GM04504 (cell line): ENCODE measurements at places on chromosomes 2 and 18.
A peak's percentile ranks its signal among the peaks of the same experiment; 100 is the strongest.

DNA sequence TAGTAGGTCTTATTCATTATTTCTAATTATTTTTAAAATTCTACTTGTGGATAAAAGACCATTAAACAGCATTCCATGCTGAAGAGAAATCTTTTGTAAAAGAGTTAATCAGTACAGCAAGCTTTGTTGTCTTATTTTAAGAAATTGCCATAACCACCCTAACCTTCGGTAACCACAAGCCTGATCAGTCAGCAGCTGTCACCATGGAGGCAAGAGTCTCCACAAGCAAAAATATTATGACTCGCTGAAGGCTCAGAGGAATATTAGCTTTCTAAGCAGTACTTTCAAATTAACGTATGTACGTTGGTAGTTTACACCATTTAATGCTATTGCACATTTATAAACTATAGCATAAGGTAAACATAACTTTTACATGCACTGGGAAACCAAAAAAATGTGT, 650.5 kb upstream of the LINC00305 start:
- DNase-seq, result no peak

DNA sequence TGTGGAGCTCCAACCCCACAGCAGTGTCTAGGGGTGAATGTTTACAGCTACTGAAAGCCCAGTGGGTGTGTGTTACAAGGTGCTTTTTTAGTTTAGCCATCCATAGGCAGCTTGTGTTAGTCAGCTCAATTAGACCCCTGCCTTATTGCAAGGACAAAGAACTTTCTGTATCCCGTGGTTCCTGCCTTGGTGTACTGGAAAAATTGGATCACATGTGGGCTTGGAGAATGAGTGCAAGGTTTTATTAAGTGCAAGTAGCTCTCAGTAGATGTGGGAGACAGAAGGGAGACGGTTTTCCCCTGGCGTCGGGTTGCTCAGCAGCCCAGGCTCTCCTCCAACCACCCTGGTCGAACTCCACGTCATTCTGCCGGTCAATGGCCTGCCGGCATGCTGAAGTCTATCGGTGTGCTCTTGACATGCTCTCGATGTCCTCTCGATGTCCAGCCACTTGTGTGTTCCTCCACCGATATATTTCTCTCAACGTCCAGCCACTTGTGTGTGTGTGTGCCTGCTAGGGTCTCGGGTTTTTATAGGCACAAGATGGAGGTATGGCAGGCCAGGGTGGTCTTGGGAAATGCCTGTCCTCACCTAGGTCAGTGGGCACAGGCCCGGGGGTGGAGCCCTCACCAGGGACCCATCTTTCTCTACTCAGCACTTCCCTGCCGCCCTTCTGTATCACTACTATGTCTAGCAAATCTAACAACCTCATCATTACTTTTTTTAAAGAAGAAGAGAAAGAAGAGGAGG, 13.8 kb downstream of the FANCL start:
- no peak for DNase-seq

- no peak for DNase-seq
Measured at GRCh38 chr2:36245651-36246050, 109.9 kb upstream of the CRIM1 start.

DNA sequence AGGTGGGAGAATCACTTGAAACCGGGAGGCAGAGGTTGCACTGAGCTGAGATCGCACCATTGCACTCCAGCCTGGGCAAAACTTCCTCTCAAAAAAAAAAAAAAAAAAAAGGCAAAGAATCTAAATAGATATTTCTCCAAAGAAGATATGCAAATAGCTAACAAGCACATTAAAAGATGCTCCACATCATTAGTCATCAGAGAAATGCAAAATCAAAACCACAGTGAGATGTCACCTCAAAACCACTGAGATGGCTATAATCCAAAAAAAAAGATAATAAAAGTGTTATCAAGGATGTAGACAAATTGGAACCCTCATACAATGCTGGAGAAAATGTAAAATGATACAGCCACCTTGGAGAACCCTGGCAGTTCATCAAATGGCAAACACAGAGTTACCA, 8.4 kb downstream of the ST8SIA5 start:
- DNase-seq, result no peak

DNA sequence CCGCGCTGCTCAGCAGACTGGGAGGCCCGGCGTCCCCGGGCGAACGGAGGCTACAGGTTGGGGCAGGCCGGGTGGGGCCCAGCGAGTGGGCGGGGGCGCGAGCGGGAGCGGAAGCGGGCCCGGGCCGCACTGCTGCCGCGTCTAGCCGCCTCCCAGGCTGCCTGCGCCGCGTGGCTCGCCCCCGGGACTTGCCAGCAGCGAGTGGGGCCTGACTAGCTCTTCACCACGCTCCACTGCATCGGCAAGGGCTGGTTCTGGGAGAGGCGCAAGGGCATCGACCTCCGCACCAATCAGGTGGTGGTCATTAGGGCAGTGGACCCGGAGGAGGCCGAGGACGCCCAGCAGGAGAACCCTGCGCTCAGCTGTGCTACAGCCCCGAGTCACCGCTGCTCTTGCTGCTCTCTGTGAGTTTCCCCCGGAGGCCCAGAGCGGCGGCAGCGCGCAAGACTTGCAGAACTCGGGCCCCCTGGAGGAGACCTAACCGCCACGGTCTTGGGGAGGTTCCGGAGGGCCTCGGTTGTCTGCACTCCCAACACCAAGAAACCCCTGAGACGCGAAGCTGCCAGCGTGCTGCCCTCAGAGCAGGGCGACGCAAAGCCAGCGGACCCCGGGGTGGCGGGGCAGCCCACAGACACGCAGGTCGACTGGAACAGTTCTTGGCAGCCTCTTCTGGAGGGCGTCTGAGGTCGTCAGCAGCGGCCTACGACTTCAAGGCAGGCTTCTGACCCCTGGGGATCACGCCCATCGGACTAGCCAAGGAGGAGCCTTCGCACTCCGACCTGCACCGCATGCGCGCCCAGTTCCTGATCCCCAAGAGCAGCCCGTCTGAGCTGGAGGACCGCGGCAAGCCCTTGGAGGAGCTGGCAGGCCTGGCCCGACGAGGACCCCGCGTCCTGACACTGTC, 27.2 kb upstream of the PTPN2 start:
- DNase-seq, result no peak

GRCh38 chr2:79513711-79514110, 860 bp downstream of the CTNNA2 start:
- no peak for DNase-seq

GRCh38 chr18:48033790-48034650, 103.6 kb upstream of the SMAD2 start:
- no peak for DNase-seq

DNA sequence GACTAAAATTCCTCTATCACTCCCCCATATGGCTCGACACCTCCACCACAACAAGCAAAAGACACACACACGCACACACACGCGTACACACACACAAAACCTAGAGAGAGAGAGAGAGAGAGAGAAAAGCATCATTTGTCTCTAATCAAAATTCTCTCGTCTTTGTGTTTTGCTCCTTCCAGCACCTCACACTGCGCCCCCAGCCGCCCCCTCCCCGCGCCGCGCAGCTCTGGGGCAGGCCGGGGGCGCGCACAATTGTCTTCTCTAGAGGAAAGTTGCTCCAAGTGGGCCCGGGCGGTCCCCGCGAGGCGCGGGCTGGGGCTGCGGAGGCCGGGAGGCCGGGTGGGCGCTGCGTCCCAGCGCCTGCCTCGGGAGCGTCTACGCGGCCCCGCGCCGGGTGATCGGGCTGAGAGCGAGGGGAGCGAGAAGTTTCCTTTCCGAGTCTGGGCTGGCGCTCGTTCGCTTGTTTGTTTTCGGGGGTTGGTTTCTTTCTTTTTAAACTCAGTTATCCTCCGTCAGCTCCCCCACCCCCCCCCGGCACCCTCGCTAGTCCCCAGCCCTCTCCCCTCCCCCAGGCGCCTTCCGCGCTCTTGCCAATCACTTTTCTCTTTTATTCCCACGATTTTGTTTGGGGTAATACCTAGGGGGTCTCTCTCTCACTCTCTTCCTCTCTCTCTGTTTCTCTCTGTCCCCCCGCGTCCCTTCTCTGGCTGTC, 4.1 kb downstream of the ZEB2 start:
- DNase-seq, result no peak

DNA sequence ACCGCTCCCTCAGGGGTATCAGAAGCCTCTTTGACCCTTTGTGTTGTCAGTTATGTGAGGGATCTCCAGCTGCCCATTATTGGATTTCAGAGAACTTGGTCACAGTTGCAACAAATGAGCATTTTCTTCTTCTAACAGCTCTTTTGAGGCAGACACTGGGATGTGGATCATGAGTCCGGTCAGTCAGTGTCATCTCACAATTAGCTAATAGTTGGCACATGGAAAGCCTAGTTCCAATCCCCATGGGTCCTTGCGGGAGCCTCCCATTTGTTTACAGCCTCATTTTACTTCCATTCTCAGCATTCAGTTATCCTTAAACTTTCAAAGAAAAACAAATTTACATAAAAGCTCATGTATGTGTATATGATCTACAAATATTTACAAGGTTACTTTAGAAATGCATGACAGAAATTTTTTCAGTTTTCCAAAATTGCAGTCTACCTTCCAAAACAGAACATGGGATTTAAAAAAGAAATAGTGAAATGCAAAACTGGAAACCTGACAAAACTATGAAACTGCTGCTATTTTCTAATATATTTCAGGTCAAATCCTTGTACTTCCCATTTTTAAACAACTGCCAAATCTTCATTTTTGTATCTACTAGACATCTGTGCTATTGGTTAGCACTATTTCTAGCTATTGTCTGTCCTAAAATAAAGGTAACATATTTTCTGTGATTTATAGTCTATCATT, 547.1 kb upstream of the ZEB2 start:
- DNase-seq, result no peak

GRCh38 chr2:118750959-118751565, 96.4 kb downstream of the EN1 start:
- DNase-seq, result peak; percentile 47

DNA sequence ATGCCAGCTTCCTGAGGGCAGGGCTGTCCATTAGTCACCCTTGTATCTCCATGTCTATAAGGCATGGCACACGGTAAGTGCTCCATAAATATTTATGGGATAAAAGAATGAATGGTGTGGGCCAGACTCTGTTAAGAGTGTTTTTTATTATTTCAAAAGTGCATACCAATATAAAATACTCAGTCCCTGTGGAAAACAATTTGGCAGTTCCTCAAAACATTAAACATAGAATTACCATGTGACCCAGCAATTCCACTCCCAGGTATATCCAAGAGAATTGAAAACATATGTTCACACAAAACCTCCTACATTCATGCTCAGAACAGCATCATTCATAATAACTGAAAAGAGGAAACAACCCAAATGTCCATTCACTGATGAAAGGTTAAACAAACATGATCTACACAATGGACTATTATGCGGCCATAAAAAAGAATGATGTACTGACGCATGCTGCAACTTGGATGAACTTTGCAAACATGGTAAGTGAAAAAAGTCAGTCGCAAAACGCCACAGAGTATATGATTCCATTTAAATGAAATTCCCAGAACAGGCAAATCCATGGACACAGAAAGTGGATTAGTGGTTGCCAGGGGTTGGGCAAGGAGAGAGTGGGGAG, 69.1 kb upstream of the TCF7L1 start:
- no peak for DNase-seq
